ENCODE measurements at places on chromosomes 12 and 14.
A peak's percentile ranks its signal among the peaks of the same experiment; 100 is the strongest.

DNA sequence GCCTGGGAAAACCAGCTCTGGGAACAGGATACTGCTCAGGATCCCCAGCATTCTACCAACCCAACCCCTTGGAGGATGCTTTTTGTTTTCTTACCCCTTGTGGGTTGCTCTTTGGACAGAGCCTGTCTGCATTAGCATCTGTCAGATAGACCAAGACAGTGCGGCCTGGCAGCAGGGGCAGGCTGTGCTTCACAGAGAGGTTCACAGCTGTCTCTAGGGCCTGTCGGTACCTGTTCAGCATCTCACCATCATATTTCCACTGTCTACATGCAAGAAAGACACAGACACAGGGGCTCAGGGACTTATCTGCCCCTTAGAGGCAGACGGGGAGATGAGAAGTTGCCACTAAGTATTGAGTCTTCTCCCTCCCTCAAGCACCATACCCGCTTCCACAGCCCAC, 21.8 kb downstream of the TEP1 start:
- no peak for DNase-seq

GRCh38 chr14:63421226-63421625, 102.5 kb upstream of the GPHB5 start:
- no peak for DNase-seq

DNA sequence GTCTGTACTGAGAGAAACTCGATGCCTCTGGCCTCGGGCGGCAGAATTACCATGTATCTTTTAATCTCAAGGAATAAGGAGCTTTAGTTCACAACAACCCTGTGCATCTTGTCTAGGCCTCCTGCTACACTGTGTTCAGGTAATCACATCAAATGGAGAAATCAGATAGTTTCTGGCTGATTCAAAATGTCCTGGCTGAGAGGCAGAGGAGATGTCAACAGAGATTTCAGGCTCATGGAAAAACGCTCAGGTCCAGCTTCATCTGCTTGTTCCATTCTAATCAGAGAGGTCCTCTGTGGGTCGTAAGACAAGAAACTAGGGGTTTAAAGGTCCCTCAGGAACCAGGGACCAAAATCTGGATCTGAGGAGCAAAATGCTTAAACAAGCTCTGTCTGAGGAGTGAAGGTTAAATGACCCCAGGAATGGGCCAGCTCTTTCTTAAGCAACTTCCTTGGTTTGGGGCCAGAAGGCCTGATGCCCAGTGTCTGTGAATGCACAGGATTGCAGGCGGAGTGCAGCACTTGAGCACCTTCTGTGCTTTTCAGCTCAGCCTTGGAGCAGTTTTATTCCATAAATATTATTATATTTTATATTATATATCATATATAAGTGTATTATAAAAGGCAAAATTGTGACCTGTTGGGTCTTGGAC, 170.2 kb upstream of the PRICKLE1 start:
- DNase-seq, result peak; percentile 58

DNA sequence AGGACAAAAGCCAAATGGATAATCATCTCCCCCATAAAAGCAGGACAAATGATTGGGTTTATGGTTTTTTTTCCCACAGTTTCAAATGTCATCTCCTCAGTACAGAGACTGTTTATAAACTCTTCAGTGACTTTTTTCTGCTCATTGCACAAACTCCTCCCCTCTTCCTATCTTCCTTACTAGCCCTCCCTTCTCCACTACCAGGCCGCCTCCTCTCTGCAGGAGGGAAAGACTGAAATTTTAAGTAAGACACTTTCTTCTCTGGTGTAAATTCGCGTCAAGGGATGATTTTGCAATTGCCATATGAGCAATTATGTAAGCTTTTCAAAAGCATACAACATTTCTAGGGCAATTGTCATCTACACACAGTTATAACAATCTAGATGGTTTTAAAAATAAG, 37.0 kb downstream of the BTG1 start:
- peak; percentile 79 for DNase-seq

DNA sequence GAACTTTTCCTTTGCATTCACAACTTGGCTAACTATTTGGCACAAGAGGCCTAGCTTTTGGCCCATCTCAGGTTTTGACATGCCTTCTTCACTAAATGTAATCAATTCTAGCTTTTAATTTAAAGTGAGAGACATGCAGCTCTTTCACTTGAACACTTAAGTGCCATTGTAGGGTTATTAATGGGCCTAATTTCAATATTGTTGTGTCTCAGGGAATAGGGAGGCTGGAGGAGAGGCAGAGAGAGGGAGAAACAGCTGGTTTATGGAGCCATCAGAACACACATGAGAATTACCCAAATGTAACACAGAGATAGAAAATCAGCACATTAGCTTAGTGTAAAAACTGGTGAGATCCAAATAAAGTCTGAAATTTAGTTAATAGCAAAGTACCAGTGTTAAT, 157.4 kb downstream of the RPAP3 start:
- DNase-seq, result no peak

GRCh38 chr14:38310420-38310995, 54.6 kb upstream of the CLEC14A start:
- no peak for DNase-seq

DNA sequence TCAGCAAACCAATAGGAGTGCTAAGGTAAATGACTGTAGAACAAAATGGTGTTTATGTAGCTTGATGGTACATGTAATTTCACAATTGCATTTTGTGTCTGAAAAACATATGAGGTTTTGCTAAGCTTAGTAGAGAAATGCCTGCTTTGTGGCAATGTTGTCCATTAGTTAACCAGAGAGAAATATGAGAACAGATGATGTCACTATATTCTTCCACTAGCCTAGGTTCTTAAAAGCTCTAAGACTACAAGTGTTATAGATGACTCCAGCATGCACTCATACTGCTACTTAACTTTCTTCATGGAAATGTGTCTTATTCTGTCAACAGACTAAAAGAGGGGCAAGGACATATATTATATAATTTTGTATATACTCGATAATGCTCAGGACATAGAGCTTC, 309.4 kb downstream of the APAF1 start:
- DNase-seq, result no peak

Data from fibroblast of skin of right biceps (primary cell).